NT2/D1 (cell line): ENCODE measurements at places on chromosomes 5 and 9.

- no peak for DNase-seq
Measured at GRCh38 chr5:143957455-143957854, 145.5 kb downstream of the HMHB1 start.

DNA sequence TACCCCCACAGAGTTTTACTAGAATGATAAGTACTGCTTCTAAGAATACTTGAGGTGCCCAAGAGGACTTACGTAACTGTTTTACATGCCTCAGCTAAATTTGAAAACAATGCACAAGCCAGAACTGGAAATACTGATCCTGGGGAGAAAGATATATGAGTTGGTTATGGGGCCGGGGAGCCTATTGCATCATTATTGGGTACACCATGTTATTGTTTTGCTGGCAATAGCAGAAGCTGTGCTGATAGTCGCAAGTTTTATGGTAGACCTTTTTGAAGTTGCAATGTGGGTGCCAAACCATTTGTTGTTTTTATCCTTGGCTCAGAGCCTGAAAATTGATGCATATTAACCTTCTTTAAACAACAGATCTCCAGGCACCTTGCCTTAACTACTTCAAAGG, 108.4 kb upstream of the DHFR start:
- no peak for DNase-seq

DNA sequence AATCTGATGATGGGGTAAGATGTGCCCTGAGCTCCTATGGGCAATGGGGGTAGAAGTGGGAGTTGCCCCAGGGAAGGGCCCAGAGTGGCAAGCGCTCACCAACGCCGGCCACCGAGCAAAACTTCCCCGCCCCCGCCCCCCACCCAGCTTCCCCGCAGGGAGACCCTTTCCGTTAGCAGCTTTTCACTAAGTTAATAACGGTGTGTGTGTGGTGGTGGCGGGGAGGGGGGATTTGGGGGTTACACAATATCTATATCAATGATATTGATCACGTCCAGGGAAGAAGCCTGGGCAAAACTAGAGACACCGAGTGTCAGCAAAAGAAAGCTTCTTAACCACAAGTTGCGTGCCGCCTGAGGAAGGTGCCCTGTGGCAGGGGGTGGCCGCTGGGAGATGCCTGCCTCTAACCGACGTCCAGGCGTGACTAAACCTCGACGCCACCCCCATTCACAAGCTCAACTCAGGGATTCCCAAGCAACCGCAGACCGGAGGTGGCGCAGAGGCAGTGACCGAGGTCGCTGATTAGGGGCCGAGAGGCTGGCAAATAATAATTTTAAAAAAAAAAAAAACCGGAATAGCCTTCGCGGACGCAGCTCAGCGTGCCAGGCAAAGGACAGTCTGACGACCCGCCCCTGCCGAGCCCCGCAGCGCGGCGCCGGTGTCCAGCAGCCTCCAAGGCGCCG, 222.6 kb downstream of the MEF2C start:
- DNase-seq, result no peak

GRCh38 chr9:135083241-135083810, 4.1 kb upstream of the OLFM1 start:
- DNase-seq, result no peak

- no peak for DNase-seq
Measured at GRCh38 chr9:97512966-97513560, 11.6 kb downstream of the TMOD1 start.
